Activated CD8-positive, alpha-beta memory T cell treated with anti-CD3 and anti-CD28 coated beads for 36 hours (primary cell): ENCODE measurements at places on chromosomes 7 and 10. TPM values are rescaled to one million over a fixed set of nuclear protein-coding genes. Genes with fewer than 3 reads are reported as not detected.

C7orf57 gene
- total RNA-seq: 2.0 TPM

STRIP2 gene
- 28.9 TPM for total RNA-seq

SORBS1 gene
- total RNA-seq: 0.96 TPM

NOS3 gene
- total RNA-seq: 9.7 TPM

OR2A42 gene
- not detected for total RNA-seq

PDZD7 gene
- total RNA-seq: 0.27 TPM

WNT2 gene
- not detected for total RNA-seq

KLLN gene
- 1.0 TPM for total RNA-seq

GRID1 gene
- not detected for total RNA-seq

ACTR3C gene
- 7.3 TPM for total RNA-seq

WDR86 gene
- not detected for total RNA-seq

IKZF1 gene
- total RNA-seq: 232 TPM

UCMA gene
- not detected for total RNA-seq

PNLIPRP1 gene
- total RNA-seq: not detected

ASZ1 gene
- not detected for total RNA-seq

MGAM2 gene
- not detected for total RNA-seq

HSPA12A gene
- total RNA-seq: not detected

BMS1 gene
- total RNA-seq: 40.7 TPM

GTF2I gene
- 168 TPM for total RNA-seq

ABCB4 gene
- total RNA-seq: 0.15 TPM

ITPRID1 gene
- not detected for total RNA-seq

ERVW-1 gene
- total RNA-seq: not detected

CCDC172 gene
- not detected for total RNA-seq

IGFBP3 gene
- total RNA-seq: 0.82 TPM

MOGAT3 gene
- total RNA-seq: not detected

FOXI2 gene
- total RNA-seq: not detected

SFXN4 gene
- total RNA-seq: 60.0 TPM

KAZALD1 gene
- 0.31 TPM for total RNA-seq

SEMA3D gene
- total RNA-seq: not detected

MYO1G gene
- total RNA-seq: 316 TPM

FEZF1 gene
- total RNA-seq: not detected

PRLHR gene
- total RNA-seq: not detected

MORN4 gene
- 3.6 TPM for total RNA-seq

VAX1 gene
- not detected for total RNA-seq

CAMK2G gene
- total RNA-seq: 15.8 TPM

HMX2 gene
- not detected for total RNA-seq

SP4 gene
- 20.8 TPM for total RNA-seq

FAM53B gene
- 20.6 TPM for total RNA-seq

KIF5B gene
- 89.4 TPM for total RNA-seq

ELAPOR2 gene
- 2.7 TPM for total RNA-seq

AMZ1 gene
- total RNA-seq: not detected

TMEM236 gene
- 0.04 TPM for total RNA-seq

AMPH gene
- total RNA-seq: not detected

TCAF2 gene
- 29.4 TPM for total RNA-seq

ASIC3 gene
- 3.6 TPM for total RNA-seq

EPDR1 gene
- 2.3 TPM for total RNA-seq

VWA2 gene
- total RNA-seq: not detected

PARD3 gene
- 0.63 TPM for total RNA-seq

TMEM213 gene
- total RNA-seq: not detected

GSAP gene
- 1.6 TPM for total RNA-seq

VTI1A gene
- total RNA-seq: 35.5 TPM

GPNMB gene
- total RNA-seq: 0.72 TPM

HOXA6 gene
- total RNA-seq: not detected

PLAC9 gene
- total RNA-seq: not detected

TAS2R4 gene
- total RNA-seq: 0.69 TPM

TUBB8 gene
- not detected for total RNA-seq

ANKRD7 gene
- 0.90 TPM for total RNA-seq

FZD1 gene
- 0.13 TPM for total RNA-seq

PRXL2A gene
- 14.0 TPM for total RNA-seq
